ENCODE measurements at places on chromosomes 3 and 15. TPM values are rescaled to one million over a fixed set of nuclear protein-coding genes. Genes with fewer than 3 reads are reported as not detected.

The OR5K3 gene
- not detected for total RNA-seq

The AEN gene
- 42.8 TPM for total RNA-seq

The ADAMTS9 gene
- not detected for total RNA-seq

DNA sequence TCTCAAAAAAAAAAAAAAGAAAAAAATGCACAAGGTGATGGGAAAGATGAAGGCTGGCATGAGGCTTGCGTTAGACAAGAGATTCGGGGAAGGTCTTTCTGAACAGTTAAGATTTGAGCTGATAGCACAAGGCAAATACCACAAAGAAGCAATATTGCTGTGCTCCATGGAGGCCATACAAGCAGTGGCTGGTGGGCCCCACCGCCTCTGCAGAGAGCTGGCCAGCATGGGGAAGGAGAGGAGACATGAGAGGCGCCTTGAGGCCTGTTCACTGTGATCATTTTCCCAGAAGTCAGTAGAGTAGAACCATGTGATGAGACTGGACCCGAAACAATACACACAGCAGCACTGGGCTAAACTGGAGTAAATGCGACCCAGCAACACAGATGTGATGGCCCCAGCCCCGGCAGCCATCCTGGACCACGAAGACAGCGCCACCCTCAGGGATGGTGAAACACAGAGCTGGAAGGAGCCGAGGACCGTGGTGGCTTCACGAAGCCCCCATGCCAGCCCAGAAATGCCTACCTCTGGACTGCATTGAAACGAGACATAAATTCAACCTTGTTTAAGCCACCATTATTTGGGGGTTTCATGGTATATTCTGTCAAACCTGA lies 5.5 kb downstream of the XXYLT1 start:
- no peak for DNase-seq

DNA sequence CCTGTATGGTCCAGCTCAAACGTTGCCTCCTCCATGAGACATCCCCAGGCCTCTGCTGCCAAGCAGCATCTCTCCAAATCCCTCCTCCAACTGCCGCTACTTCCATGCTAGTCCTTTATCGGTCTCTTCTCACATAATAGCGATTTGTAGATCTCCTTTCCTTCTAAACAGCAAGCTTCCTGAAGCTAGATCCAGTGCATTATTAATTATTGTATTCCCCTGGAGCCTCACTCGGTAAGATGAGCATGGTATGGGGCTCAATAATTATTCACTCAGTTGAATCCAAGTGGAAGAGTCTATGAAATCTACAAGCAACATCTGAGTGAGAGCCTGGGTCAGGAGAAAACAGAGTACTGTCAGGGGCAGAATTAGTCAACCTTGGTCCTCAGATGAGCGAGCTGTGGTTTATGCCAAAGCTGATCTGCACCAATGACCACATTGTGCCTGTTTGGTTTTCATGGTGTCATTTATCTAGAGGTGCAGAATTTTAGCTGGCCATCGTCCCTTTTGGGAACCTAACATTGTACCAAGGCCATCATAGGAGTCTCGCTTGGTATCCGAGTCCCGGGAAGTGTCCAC lies 93.8 kb upstream of the UBE2E1 start:
- peak; percentile 11 for DNase-seq

- no peak for DNase-seq
These were observed 18.6 kb upstream of the SENP7 start for GRCh38 chr3:101531473-101532086.
